ENCODE measurements at places on chromosomes 4 and X. TPM values are rescaled to one million over a fixed set of nuclear protein-coding genes. Genes with fewer than 3 reads are reported as not detected.

RAI2 gene
- 1.5 TPM for polyA plus RNA-seq

PNMA6F gene
- 0.77 TPM for polyA plus RNA-seq

NXF3 gene
- not detected for polyA plus RNA-seq

AADAT gene
- 79.3 TPM for polyA plus RNA-seq

EMCN gene
- 4.0 TPM for polyA plus RNA-seq

GAGE13 gene
- polyA plus RNA-seq = not detected

SRPK3 gene
- not detected for polyA plus RNA-seq

TCEAL7 gene
- polyA plus RNA-seq = 193 TPM

EPHA5 gene
- polyA plus RNA-seq = 3.6 TPM

BTK gene
- not detected for polyA plus RNA-seq

RNF128 gene
- polyA plus RNA-seq = 0.72 TPM

EGFL6 gene
- 0.52 TPM for polyA plus RNA-seq

ASB12 gene
- polyA plus RNA-seq = 1.5 TPM

SOWAHB gene
- not detected for polyA plus RNA-seq

USP17L11 gene
- not detected for polyA plus RNA-seq

TENM3 gene
- polyA plus RNA-seq = 7.3 TPM

PCDH19 gene
- polyA plus RNA-seq = 8.4 TPM

GPR119 gene
- not detected for polyA plus RNA-seq

FGFRL1 gene
- 3.3 TPM for polyA plus RNA-seq

WAS gene
- 1.0 TPM for polyA plus RNA-seq

PQBP1 gene
- 70.8 TPM for polyA plus RNA-seq

HMGB3 gene
- polyA plus RNA-seq = 234 TPM
